NCI-H1930 (cell line): ENCODE measurements at places on chromosomes 13 and 19.

- no peak for DNase-seq
Observed at GRCh38 chr19:3646336-3647092, 19.9 kb upstream of the CACTIN start.

- DNase-seq, result no peak
Observed at GRCh38 chr13:27522847-27523246, 72.5 kb upstream of the MTIF3 start.

GRCh38 chr19:35731779-35732405, 10.4 kb downstream of the IGFLR1 start:
- DNase-seq, result no peak

- DNase-seq, result no peak
Observed at GRCh38 chr13:92179223-92179622, 780.8 kb downstream of the GPC5 start.

DNA sequence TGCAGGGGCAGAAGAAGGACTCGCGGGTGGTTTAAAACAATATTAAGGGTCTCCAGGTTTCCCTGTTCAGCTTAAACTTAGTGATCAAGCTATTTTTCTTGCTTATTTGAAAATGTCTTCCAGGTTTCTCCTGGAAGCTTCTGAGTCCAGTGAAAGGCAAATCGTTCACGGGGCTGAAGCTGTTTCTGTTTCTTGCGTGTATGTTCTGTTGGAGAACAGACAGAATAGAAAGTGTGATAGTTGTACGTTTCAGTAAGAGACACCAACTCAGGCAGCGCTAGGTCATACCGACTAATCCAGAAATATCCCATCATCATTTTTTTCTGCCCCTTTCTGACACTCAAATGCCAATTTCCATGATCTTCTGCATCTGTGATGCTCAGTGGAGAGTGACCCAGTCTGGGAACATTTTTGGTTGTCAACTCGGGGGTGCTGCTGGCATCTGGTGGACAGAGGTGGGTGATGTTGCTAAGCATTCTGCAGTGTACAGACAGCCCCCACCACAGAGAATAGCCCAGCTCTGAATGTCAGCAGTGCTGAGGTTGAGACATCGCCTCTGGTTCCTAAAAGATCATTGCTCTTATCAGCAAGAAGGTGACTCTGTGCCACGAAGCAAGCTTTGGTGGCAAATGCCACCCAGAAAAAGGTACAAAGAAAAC, 4.3 kb downstream of the KLF2 start:
- DNase-seq, result no peak

DNA sequence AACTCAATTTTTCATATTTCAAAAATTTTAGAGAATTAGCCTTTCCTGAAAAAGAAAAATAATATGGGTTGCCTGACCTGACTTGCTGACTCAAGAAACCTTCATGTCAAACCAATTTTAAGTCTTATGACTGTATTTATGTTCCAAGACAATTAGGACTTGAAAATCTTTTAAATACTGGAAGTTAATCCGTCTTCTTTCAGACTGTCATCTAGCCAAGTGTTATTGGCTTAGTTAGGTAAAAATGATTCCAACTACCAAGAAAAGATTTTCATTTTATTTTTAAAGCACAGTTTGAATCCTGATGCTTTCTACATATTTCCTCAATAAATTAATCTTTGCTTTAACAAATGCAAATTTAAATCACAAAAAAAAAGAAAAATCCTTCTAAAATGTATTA, 337.6 kb downstream of the SLITRK6 start:
- no peak for DNase-seq

- DNase-seq, result no peak
Observed at GRCh38 chr19:48554385-48555091, 2.6 kb downstream of the SULT2B1 start.

- DNase-seq, result no peak
Observed at GRCh38 chr19:42280815-42281145, 11.7 kb downstream of the CIC start.

- DNase-seq, result no peak
Observed at GRCh38 chr19:31517224-31518180, 168.3 kb upstream of the TSHZ3 start.

GRCh38 chr19:3944018-3944721, 11.3 kb downstream of the NMRK2 start:
- DNase-seq, result no peak

DNA sequence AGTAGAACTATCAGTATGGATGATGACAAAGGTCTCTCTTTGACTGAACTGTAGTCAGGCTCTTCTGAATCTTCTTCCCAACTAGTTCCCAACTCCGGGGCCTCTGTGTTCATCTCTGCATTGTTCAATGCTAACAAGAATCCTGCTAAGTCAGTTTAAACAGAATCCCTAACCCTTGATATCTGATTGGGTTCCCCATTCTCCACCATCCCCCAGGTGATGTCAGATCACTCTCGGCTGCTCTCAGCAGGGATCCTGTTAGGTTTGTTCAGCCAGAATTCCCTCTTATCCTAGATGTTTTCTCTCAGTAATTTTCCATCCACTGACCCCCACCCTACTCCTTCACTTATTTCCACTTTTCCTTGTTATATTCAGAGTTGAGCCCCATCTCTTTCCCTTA, 223.6 kb downstream of the RGCC start:
- no peak for DNase-seq

- DNase-seq, result no peak
Observed at GRCh38 chr13:83221256-83221655, 661.0 kb downstream of the SLITRK1 start.

GRCh38 chr13:113888701-113889330, 24.9 kb upstream of the GAS6 start:
- DNase-seq, result no peak

DNA sequence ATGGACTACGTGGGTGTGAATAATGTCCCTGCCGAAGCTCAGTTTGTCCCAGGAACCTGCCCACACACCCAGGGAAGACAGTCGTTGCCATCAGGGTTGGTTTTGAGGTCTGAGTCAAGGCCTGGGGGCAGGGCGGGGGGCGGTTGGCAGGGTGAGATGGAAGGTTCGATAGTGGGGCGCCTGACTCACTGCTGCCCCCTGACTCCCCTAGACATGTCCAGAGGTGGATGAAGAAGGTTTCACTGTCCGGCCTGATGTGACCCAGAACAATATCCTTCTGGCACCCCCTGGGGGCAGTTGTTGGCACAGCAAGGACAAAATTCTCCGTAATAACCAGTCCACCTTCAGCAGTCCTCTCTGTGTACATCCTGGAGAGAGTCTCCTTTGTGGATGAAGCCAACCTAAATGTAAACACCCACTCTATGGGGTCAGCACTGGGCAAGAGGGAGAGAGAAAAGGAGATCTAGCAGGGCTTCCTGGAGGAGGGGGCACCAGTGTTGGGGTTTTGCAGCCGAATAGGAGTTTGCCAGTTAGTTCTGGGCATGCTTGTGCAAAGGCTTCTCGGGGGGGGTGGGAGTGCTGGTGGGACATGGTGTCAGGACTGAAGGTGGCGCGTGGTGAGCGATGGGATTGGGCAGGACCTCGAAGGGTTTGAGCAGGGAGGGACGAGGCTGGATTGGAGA, 19.6 kb upstream of the B3GNT3 start:
- no peak for DNase-seq

- DNase-seq, result no peak
Observed at GRCh38 chr19:41802770-41803169, 6.4 kb downstream of the CEACAM3 start.

DNA sequence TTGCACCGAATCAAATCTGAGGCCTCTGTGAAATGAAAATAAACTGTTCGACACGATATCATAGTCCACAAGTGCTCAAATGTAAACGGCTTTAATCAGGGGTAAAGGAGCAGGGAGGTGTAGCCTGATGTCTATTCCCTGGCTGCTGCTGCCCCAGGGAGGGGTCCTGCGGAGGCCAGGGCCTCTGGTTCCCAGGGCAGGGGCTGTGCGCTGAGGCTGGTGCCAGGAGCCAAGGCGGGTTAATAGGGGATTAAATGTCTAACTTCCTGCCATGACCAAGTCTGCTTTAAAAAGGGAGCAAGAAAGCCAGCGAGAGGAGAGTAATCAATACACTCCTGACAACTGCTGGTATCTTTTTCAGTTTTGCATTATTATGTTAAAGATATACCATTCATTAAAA, 59.4 kb downstream of the ZNF536 start:
- no peak for DNase-seq

DNA sequence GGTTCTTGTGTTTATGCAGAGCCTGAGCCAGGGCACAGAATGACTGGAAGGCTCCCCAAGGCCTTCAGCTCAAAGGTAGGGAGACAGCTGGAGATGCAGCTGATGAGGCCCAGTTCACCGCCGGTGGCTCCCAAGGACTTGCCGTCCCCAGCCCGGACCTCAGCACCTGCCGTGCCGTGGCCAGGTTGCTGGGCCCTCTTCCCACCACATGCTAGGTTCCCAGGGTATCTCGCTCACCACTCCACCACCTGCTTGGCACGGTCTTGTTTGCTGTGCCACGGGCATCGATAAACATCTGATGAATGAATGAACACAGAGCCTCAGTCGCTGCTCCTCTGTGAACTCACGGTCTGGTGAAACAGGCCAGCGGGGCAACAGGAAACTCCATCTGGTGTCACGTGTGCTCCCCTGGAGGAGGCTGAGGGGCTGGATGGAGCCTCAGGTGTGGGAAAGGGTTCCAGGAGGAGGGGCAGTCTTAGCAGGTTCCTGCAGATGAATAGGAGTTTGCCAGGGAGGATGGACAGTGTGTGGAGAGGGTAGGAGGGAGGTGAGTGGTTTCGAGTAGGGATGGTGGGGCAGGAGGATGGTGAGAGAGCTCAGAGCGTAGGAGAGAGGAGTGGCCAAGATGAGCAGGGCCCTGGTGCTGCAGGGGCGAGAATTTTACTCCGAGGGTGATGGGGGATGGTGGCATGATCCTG, 3.6 kb upstream of the KLK14 start:
- DNase-seq, result no peak

DNA sequence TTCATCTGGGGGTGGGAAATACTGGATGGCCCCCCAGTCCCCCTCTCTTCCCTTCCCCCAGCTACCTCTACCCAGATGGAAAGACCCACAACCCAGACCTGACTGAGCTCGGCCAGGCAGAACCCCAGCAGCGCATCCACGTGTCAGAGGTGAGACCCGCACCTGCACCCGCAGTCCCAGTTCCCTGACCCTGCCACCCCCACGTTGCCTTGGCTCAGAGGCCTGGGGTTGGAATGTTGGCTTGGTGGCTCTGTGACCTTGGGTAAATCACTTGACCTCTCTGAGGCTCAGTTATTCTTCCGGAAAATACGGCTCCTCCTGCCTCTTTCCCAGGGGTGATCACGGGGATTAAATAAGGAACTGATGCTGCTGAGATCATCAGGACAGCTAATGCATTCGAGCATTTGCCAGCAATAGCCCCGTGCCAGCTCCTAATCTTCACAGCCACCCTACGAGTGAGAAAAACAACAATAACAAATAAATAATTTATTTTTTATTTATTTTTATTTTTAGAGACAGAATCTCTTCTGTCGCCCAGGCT, 12.3 kb downstream of the CBLC start:
- DNase-seq, result no peak

GRCh38 chr13:27138457-27139093, 33.0 kb downstream of the USP12 start:
- no peak for DNase-seq

GRCh38 chr13:36829753-36830152, 10.7 kb downstream of the RFXAP start:
- no peak for DNase-seq

DNA sequence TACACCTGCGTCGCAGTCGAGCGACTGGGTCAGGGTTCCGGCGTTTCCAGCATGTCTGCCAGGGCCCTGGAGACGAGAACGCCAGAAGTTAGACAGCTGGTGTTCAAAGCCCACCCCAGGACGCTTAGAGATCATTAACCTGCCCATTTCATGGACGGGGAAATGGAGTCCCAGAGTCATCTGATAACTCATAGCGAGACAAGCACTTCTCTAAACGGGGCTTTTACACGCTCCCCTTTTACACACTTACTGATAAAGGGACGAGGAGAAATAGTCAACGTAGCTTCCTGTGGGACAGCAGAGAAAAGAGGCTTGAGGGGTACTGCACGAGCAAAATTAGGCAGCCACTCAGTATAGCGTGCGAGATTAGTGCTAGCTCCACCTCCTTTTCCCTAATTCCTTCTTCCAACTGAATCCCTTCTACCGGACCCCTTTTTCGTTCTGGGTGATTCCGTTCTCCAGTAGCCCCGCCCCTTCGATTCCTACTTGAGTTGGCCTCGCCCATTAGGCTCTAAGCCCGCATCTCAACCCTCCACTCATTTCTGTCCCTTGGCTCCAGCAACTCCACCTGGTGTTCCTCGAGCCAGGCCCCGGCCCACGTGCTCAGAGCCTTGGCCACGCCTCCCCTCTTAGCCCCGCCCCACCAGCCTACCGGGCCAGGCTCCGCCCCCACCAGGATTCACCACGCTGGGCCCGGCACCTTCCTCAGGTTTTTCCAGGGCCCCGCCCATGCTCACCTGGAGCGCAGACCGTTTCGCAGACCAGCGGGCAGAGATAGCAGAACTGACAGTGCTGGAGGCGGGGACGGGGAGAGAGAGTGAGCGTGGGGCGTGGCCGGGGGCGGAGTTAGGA, 3.7 kb downstream of the HRC start:
- DNase-seq, result peak; percentile 75

DNA sequence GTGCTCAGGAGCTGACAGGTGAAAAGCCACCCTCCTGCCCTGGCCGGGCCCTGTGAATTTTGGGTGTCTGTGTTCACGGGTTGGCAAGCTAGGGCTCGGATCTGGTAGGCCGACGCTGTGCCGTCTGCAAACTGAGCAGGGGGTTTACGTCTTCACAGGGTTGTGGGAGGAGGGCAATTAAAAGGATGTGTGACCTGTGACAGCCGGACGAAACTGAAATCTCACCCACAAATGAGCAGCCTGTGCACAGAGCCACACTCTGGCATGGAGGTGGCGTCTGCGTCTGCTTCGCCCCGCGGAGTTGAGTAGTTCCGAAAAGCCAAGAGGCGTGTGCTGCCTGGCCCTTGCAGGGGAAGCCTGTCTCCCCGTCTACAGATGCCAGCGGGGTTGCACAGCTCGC, 117.3 kb downstream of the KDM4B start:
- no peak for DNase-seq

GRCh38 chr19:38057959-38058690, 151.1 kb downstream of the SIPA1L3 start:
- peak; percentile 66 for DNase-seq

- no peak for DNase-seq
Observed at GRCh38 chr19:39199025-39199424, 2.3 kb downstream of the NCCRP1 start.

DNA sequence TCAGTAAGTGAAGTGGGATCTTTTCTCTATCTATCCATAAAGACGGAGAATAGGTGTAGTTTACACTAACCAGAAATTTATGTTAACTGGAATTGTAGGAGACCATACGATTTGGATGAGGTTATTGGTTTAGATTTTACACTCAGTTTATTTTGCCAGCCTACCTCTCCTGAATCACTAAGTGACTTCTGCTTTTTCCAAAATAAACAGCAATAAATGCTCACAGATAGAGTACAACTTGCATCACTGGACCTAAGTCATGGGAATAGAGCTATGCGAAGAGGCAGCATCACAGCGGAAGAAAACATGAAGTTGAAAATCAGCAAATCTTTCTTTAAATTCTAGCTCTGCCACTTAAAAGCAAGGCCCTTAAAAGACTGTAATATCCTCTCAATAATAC, 781.0 kb downstream of the LIG4 start:
- no peak for DNase-seq

GRCh38 chr19:4279530-4280422, 710 bp downstream of the SHD start:
- no peak for DNase-seq
